Stimulated activated CD4-positive, alpha-beta T cell treated with anti-CD3 and anti-CD28 coated beads, Interleukin-12 subunit alpha, Interleukin-12 subunit beta, amount 100 ng/mL, for 24 hours (primary cell): ENCODE measurements at places on chromosomes 4 and X.

- no peak for DNase-seq
Measured at GRCh38 chr4:98617358-98618047, 40.9 kb downstream of the TSPAN5 start.

DNA sequence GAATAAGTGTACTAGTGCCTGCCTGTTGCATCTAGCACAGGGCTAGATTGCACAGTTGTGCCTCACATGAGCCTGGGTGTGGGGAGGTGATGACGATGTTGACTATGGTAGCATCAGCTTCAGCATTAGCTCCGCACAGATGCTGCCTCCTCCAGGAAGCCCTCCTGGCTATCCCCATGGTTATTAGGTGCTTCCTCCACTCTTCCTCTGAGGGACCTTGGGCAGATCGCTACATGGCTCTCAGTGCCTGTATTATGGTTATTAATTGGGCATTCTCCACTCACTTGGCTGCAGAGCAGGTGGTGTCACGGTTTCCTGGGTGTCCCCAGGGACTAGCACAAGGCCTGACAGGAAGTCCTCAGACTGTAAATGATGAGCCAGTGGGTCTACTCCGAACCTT is 325.6 kb downstream of the ARHGAP10 start:
- DNase-seq = no peak

- DNase-seq = no peak
Measured at GRCh38 chr4:153019906-153020305, 83.8 kb downstream of the FHDC1 start.

DNA sequence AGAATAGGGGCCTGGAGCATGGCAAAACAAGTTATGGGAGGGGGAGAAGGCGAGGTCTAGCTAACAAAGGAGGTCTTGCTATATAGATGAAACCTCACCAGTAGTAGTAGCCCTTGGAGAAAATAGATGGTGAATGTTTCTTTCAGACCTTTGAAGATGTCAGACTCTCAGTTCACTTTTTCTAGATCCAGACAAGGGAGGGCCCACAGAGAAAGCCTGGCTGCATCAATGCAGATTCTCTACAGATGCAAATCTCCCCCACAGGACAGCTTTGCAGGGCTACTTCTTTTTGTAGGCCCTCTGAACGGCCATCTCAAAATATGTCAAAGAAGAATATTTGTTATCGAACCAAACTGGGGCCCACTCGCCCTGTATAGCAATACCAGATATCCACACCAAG is 159.7 kb downstream of the ANK2 start:
- DNase-seq = no peak

GRCh38 chr4:99585516-99585915 is 10.9 kb downstream of the MTTP start:
- DNase-seq = no peak

GRCh38 chrX:23668335-23668734 is 1.0 kb downstream of the PRDX4 start:
- no peak for DNase-seq

GRCh38 chr4:168557658-168558057 is 60.8 kb downstream of the PALLD start:
- no peak for DNase-seq

DNA sequence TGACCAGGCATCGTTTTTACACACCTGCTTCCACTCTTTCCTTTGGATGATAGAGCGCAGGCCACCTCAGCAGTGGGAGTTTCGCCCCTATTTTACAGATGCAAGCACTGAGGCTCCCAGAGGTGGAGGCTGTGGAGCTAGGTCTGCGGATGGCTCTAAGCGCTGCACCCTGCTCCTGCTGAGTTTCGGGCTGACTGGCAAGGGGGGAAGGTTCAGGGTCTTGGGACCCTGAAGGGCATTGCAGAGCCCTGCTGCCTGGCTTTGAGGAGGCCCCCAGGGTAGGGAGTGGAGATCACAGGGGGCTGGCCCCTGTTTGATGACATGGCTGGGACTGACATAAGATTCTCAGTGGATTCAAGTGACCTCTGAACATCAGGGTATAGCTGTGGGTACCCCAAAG is 62.8 kb upstream of the NKX1-1 start:
- DNase-seq = no peak

DNA sequence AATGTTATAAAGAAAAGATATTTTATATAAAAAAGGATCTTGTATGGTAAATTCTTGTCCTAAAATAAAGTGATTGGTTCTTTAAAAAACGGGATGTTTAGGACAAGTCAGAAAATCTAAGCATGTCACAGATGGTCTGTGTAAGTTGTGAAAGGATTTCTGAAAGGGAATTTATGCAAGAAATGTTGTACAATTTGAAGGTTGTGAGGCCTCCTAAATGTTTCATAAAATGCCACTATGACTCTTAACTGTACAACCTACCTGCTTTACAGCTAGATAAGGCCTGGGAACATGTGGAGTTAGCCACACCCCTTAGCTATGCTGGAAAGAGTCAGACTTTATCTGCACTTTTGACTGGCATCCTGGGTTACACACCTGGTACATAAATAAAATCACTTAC is 951.5 kb upstream of the POU3F4 start:
- DNase-seq = no peak
